ENCODE measurements at places on chromosomes 1 and 21.

DNA sequence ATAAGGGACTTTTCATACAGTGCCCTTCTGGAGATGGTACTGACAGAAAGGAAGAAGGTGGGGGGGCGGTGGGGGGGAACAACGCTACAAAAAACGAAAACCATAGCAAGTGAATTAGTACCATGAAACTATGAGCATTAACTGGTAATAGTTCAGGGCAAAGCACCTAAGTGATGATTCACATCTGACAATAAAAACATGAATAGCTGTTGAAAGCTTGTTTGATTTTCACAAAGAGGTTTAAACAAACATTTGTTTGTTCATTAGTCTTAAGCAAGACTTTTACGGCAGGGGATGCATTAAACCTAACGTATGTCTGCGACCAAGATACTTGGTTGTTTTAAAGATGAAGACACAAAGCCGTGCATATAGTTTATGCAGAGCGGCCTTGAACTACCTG is 177.5 kb downstream of the LMO4 start:
- no peak for DNase-seq

DNA sequence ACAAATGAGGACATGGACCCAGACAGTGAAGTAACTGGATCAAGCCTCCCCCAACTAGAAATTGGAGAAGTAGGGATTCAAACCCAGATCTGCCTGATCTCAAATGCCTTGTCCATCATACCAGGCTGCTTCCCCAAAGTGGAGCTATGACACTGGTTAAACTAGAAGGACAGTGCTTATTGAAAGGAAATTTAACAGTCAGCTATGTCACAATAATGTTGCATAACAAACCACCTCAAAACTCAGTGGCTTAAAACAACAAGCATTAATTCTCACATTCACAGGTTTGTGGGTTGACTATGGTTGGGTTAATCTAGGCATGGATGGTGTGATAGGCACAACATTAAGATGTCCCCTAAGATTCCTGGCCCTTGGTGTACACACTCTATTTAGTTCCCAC is 107.1 kb downstream of the TAS1R2 start:
- DNase-seq: no peak

DNA sequence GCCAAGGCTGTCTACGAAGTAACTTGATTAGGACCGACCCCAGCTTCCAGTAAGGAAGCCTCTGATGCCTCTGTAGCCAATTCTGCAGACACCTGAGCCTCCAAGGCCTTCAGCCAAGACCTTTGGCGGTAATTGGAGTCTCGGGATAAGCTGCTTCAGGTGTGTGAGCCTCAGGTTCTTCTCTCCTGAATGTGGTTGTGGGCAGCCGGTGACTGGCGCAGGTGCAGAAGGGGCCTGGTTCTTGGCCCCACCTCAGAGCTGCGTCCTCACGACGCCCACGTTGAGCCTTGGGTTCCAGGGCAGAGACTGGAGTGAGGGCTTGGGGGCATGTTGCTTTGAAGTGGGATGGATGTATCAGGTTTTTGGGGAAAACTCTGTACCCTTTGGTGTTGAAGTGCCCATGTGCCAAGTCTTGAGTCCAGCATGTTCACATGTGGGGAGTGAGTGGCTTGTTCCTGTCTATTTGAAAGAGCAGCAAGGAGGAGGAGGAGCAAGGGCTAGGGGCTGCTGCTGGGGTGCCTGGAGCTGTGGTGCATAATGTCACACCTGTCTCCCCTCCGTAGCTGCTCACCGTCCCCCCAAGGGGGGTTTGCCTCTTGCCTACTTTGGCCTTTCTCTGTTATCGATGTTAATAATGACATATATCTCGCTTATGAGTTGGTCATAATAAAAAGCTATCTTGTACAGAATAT is 1.4 kb downstream of the PSEN2 start:
- no peak for DNase-seq

DNA sequence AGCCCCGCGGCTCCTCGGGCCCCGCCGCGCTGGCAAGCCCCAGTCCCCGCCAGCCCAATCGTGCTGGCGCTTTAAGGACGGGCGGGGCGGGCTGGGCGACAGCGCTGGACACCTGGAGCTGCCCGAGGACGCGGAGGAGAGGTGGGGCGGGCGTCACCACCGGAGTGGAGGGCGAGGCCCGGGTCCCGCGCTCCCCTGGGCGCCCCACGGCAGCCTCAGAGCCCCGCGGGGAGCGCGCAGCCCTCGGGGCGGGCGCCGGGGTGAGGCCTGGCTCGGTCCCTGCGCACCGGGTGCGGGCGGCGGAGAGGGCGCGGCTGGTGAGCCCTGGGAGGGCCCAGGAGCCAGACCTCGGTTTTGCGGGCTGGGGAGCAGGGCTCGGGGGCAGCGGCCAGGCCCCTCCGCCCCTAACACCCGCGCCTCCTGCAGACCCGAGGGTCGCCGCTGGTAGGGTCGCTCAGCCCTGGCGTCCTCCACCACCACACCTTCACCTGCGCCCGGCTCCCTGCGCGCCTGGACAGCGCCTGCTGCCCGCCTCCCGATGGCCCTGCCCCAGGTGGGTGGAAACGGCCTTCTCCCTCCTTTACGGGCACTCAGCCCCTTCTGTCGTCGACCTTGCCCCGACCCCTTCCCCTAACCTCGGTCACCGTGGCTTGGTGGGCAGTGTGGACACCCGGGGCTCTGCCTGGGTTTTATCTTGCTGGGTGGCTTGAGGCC is at the start of gene TMEM61:
Gene TMEM61 (plus strand): TSS at position 101 of the 714 bp plus-strand sequence. CDS start 438 bp downstream, at position 539.
- DNase-seq: no peak

DNA sequence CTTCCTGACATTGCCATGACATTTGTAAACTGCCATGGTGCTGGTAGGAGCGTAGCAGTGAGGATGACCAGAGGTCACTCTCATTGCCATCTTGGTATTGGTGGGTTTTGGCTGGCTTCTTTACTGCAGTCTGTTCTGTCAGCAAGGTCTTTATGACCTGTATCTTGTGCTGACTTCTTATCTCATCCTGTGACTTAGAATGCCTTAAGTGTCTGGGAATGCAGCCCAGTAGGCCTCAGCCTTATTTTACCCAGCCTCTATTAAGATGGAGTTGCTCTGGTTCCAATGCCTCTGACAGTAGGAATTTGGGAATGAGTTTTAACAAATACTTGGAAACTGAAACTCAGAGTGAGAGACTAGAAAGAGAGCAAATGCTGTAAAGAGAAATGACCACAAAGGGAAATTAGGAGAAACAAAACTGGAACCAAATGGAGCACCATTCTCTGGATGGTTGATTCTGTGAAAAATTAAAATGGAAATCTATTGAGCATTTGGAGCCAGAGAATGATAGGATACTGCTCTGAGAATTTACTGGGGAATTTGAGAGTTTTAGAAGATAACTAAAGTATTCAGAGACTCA is 50.1 kb upstream of the RHOU start:
- DNase-seq: no peak

DNA sequence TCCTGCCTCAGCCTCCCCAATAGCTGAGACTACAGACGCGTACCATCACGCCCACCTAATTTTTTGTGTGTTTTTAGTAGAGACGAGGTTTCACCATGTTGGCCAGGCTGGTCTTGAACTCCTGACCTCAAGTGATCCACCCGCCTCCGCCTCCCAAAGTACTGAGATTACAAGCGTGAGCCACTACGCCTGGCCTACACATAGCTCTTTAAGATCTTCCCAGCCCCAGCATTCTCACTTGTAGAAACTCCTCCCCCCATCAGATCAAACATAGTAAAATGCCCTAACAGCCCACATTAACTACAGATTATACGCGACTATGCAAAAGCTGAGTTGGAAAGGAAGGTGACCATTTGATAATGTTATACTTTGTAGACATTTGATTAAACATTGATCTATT is 634.8 kb downstream of the MATN1 start:
- DNase-seq: no peak

DNA sequence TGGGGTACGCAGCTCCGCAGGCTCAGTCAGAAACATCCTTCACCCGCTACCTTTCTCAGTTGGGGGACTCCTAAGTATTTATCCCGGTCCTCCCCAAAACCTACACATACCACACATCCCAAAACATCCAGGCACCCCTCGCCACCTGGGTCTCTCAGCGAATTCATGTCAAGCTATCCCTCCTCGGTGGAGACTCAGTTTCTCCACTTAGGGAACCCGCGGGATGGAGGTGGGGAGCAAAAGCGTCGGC is 1.3 kb upstream of the ZBTB7B start:
- DNase-seq: no peak

GRCh38 chr1:40703316-40703715 is 11.8 kb downstream of the NFYC start:
- DNase-seq: no peak

GRCh38 chr1:222950892-222951291 is 136.1 kb downstream of the DISP1 start:
- DNase-seq: no peak

- no peak for DNase-seq
Measured at GRCh38 chr1:228471762-228472398, 15.3 kb upstream of the RNF187 start.

GRCh38 chr1:115670476-115671175 is 28.9 kb downstream of the VANGL1 start:
- no peak for DNase-seq

DNA sequence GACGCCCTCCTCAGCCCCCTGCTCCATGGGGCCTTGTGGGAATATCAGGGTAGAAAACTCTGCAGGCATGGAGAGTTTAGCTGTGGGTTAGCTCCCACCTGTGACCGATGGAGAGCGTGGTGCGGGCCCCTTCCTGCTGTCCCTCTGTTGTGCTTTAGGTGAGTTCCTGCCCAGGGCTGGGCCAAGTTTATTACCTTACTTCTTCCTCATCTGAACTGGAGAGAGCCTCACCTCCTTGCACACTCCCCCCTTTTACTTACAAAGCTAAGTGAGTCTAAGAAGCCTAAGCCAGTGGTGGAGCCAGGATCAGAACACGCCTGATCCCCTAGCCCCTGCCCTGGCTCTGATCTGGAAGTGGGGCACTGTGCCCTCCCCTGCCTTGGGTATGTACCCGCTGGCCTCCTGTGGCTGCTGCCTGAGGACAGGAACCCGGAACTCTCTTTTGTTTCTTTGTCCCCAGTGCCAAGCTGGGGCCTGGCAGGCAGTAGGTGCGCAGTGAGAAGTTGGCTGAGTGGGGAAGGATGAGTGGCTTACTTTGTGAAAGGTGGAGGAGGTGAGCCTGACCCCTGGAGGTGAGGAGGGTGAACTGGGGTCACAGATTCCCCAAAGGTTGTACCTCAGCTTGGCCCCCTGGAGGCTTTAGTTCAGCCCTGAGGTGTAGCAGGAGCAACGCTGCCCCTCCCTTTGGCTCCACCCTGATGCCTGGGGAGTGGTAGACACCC is 32.9 kb downstream of the ARHGEF10L start:
- no peak for DNase-seq

Measured in stimulated activated CD4-positive, alpha-beta T cell treated with anti-CD3 and anti-CD28 coated beads, Interleukin-1b, Interleukin-23, amount 100 ng/mL, for 1 hour (primary cell).